ENCODE measurements at places on chromosomes 6 and 20. TPM values are rescaled to one million over a fixed set of nuclear protein-coding genes. Genes with fewer than 3 reads are reported as not detected.

DNA sequence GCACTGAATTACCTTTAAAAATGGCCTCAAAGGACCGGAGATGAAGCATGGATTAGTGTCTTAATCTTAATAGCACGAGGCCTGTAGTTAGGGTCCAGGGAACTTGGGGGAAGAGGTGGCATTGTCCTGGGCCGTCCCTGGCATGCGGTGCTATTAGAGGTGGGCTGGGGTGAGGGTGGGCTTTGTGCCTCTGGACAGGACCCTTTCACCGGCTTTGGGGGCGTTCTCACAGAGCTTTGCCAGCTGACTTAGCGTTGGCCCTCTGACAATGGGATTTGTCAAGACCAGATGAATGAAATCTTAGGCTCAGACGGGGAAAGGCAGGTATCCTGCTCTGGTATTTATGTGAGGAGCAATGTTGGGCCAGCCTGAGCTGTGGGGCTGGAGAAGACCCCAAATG lies 59.6 kb downstream of the ERMARD start:
- DNase-seq, result no peak

GRCh38 chr6:110419028-110419739 lies 3.8 kb upstream of the DDO start:
- DNase-seq, result no peak

GRCh38 chr6:72946774-72947173 lies 278.5 kb downstream of the KHDC1L start:
- DNase-seq, result no peak

DNA sequence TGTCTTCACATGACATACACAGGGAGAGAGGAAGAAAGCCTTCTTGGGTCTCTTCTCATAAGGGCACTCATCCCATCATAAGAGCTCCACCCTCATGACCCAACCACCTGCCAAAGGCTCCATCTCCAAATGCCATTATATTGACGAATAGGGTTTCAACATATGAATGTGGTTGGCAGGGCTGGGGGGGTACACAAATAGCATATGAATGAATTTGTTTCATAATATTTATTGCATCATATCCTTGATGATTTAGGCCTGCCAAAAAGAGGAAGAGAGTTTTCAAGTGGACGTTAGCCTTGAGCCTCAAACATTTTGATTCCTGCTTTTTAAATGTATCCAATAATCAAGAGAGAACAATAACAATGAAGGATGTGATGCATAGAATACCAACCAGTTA lies 26.2 kb upstream of the OPRM1 start:
- DNase-seq, result no peak

DNA sequence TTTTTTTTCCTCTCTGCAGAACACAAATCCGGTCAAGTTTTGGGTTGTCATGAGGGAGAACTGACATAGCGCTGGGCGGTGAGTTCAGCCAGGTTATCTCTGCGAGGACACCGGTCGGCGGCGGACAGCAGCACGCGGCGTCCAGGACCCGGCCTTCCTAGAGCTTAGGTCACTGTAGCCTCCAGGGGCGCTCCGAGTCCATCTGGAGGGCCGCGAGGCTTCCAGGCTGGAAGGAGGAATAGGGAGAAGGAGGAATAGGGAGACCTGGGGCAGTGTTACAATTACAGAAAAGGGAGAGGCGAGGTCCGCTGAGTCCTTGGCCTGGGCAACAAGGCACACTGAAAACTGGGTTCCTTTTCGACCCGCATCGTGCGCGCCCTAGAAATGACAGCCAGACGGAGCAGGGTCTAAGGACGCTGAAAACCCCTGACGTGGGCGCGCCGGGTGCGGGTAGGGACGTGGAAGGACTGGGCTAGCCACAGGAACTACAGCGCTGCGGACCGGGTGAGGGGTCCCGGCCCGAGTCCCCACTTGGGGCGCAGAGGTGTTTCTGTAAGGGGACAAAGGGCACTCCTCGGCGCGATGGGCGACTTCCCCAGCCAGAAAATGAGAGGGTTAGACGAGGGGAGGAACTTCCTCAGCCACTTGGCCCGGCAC lies 536 bp upstream of the FNDC1 start:
- no peak for DNase-seq

GRCh38 chr6:63580704-63580961 lies 8.4 kb downstream of the LOC128125822 start:
- no peak for DNase-seq

GRCh38 chr6:93624408-93624807 lies 205.0 kb upstream of the EPHA7 start:
- no peak for DNase-seq

The LY6G5B gene
- 1.6 TPM for total RNA-seq

The DNMT3B gene
- total RNA-seq, result 6.5 TPM

The LBP gene
- total RNA-seq, result not detected

The AHCY gene
- total RNA-seq, result 50.5 TPM
